ENCODE measurements at places on chromosomes 4 and X.

DNA sequence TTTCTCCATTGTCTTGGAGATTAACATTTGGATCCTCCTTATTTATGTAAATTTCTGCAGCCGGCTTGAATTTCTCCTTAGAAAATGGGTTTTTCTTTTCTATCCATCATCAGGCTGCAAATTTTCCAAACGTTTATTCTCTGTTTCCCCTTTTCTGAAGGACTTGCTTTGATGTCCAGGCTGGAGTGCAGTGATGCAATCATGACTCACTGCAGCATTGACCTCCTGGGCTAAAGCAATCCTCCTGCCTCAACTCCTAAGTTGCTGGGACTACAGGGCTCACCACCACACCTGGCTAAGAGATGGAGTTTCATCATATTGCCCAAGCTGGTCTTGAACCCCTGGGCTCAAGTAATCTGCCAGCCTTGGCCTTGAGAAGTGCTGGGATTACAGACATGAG, 144.0 kb upstream of the ZXDB start:
- DNase-seq = no peak

GRCh38 chr4:173461170-173461569, 62.3 kb upstream of the SCRG1 start:
- DNase-seq = no peak

DNA sequence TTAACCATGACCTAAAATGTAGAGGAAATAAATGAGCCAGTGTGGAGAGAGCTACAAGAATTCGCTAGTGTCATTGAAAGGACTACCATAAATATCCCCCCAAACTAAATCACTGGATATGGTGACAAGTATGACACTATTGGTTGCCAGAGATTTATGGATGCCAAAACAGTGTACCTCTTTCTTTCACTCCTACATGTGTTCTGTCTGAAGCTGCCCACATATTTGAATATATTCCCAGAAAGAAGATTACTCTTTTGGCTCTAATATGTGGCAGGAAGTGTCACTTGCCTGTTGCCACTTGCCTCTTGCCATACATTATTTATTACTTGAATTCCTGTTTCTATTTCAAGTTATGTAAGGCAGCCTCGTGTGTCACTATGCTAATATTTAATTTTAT, 1573.6 kb downstream of the TECRL start:
- no peak for DNase-seq

GRCh38 chr4:77126809-77127208, 30.2 kb upstream of the CCNG2 start:
- no peak for DNase-seq

DNA sequence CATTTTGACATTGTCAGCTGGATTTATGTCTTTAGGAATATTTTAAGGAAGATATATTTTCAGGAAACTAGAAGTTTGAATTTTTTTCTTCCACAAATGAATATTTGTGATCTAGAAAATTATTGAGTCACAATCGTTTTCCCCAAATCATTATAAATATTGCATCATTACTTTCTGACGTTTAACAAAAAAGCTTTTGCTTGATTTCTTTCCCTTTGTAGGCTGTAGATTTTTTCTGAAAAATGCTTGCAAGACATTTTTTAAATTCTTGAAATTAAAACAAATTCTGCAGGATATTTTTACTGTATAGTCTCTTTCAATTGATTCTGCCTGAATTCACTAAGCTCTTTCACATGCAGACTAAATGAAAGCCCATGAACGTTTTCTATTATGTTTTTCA, 4.9 kb upstream of the SMARCAD1 start:
- no peak for DNase-seq

DNA sequence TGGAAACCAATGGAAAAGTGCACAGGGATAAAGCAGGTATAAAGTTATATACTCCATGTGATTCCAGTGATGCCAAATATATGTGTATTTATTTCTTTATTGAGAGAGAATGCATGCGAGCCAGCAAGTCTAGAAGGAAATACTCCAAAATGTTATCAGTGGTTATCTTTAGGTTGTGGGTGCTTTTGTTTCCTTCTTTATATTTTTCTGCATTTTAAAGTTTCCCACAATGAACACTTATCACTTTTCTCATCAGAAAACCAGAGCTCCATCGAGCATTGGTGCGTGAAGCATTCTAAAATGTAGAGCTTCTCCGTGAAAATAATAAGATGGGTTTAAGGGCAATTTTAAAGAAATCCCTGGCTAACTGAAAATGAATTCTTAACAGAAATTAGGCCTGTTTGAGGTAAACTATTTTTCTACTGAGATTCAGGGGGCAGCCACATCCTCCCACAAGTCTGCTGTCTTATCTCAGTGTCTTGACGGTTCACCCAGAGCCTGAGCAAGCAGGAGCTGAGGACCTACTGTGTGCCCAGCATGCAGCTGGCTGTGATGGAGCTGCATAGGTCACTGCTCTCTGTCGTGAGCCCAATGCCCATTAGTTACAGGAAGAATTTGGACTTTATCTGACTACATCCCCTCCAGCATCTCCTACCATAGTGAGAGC, 18.7 kb upstream of the CD40LG start:
- no peak for DNase-seq

DNA sequence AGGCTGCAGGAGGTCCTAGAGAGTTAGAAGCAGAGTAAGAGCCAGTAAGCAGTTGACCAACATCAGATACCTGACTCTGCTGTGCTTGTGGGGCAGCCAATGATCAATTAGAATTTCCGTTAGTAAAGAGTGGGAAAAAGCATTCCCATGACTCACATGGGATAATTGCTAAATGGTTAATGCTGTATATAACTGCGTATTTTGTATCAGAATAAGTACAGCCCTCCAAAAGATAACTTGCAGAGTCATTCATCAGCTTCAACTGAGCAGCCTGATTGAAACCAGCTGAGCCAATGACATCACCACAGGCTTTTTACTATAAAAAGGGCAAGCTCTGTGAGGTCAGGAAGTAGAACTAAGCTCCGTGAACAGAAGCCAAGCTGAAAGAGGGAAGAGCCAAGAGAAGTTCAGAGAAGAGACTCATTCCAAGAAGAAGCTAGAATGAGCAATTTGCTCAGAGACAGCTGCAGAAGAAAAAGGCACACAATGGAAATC, 67.9 kb downstream of the PPP3CA start:
- DNase-seq = no peak

DNA sequence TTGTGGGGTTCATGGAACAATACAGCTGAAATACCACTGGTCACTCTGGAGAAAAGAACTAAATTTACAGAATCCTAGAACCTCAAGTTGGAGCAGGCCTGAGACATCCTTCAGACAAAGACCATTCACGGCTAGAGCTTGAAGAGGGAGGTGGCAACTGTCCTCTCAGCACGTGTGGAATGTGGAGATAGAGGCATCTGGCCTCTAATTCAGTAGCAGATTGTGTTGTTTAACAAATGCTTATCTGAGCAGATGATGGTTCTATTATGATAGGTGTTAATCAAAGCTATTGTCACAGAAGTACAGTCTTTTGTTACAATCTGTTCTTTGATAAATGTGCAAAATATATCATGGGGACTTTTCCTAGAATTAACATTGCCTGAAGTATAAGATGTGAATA, 121.7 kb upstream of the KCNIP4 start:
- DNase-seq = no peak

DNA sequence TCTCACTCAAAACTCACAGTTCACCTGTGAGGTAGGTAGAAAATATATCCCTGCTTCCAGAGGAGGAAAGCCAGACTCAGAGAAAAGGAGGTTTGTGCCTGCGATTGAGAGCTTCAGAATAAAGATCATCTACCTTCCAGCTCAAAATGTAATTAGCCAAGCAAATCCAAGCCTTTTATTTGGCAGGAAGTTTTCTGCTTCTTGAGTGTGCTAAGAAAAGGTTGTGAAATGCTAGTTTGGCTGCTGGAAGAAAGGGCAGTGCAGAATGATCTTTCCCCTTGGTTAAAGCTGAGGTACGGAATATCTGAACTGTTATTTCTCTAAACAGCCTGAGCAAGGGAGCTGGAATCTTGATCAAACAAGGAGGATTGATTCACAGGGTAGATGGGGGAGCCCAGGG, 59.7 kb upstream of the VCX3B start:
- DNase-seq = no peak

DNA sequence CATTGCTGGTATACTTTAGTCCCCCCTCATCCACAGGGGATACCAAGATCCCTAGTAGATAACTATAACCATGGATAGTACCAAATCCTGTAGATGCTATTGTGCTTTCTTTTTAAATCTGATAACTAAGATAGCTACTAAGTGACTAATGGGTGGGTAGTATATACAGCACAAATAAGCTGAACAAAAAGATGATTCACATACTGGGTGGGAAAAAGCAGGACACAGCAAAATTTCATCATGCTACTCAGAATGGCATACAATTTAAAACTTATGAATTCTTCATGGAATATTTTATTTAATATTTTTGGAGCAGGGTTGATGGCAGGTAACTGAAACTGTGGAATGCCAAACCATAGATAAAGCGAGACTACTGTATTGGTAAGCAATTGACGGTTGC, 161.6 kb downstream of the IL15 start:
- no peak for DNase-seq

- no peak for DNase-seq
Measured at GRCh38 chrX:80317646-80318045, 102.6 kb upstream of the TENT5D start.

DNA sequence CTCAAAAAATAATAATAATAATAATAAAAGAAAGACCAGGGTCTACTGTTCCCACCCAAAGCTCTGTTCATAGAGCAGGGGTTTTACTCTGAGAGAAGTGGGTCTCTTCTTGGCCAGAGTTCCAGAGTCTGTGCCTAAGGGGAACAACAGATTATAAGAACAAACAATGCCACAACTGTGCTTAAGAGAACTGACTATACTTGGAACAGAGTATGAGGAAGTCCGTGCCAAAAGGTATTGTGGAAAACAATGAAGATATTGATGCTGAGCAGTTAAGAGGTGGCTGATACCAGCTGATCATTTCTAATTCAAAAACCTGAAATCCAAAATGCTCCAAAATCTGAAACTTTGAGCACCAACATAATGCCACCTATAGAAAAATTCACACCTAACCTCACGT, 229.6 kb downstream of the FBXO8 start:
- DNase-seq = no peak

DNA sequence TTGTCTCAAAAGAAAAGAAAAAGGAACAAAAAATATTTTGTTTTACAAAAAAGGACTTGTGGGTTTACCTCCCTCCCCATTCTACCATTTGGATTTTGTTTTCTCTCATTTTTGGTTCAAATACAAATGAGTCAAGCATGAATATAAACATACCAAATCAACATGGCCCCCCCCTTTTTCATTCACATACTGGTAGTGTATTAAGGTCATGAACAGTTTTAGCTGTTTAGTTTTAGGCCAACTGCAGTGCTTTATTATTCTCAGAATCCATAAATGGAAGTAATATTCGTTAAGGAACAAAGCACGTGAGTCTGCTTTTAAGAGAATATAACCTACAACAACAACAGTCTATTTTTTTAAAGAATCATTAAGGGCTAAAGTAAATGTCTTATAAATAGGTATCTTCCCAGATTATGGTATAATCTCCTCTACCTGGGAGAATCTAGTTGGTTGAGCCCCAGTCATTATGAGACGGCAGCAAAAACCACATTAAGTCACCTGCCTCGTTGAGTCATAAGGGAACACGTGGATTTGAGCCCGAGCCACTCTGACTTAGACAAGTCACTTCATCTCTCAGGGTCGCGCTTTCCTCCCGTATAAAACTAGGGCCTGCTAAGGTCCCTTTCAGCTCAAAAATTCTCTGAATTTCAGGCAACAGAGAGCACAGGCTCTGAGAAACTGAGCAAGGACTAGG, 26.7 kb downstream of the BCLAF3 start:
- peak; percentile 17 for DNase-seq

DNA sequence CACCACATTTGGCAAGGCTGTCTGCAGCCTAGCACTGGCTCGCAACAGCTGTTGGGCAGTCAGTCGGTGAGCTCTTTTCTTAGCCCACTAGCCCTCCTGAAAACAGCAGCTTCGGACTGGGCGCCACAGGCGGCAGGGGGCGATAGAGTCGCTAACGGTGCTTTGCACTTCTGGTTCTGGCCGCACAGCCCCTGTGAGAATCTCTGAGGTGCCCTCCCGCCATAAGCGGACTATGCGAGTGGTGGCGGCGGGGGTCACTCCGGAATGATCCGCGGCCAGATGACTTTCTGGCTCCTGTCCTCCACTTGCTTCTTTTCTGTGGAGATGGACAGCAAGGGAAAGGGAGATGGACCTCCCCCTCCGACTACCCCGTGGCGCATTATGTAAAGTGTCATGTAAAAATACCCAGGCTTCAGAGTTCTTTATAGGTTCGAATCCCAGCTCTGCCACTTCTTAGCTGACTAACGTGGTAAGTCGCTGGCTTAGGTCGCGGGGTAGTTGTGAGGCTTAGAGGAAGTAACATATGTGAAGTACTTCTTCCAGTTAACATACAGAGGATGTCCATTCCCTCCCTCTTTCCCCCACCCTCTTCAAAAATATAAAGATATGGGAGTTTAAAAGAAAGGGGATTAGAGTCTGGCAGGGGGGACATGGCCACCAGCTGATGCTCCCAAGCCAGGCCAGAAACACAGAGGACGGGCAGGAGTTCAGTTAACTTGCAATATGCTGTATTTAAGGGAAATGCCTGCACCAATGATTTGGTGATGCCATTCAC, 11.0 kb downstream of the ARHGAP36 start:
- peak; percentile 33 for DNase-seq

DNA sequence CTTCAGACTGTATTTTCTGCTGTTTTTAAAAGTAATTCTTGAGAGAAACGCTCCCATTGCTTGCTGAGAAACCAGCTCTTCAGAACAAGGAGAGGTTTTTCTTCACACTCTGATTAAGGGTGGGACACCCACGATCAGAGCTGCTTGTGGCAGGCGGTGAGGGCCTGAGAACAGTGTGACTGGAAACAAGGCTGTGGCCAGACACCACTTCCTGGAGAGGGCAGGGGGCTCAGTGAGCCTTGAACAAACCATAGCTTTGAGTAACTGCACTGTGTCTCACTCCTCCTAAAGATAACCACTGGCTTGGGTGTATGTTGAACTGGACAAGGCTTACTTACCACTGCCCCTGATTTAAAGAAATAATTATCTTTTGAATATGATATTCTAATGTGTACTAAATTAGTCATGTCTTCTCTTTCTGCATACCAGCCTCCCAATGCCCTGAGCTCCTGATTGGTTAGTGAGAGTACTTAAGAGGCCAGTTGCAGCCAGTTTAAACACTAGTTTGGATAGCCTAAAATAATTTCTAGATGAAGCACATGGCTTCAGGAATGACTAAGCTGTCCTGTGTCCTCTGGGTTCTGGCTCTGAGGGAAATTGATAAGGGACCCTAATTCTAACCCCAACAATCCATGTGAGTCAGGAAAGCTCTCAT, 3.7 kb upstream of the GPR82 start:
- peak; percentile 35 for DNase-seq

GRCh38 chrX:49271341-49271740, 1.7 kb downstream of the PPP1R3F start:
- peak; percentile 33 for DNase-seq

DNA sequence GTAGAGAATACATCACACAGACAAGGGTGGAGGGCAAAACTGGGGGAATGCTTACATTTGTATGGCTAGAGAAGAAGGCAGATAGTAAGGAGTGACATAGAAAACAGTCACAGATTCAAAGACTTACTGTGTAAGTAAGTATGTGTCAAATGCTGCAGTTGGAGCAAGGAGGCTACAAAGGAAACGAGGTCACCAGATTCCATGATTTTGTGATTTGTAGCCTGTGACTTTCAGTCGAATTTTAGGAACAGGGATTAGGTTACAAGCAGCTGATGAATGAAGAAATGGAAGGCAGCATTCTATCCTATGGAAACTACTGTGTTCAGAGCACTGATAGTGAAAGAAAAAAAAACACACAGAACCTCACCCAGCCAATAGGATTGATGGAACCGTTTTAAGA, 407.9 kb downstream of the IL15 start:
- DNase-seq = no peak

- DNase-seq = no peak
Measured at GRCh38 chrX:69290292-69290691, 125.0 kb upstream of the PJA1 start.

Measured in activated CD4-positive, alpha-beta T cell treated with anti-CD3 and anti-CD28 coated beads, Interleukin-2, amount 50 U/mL, for 48 hours (primary cell).